Astrocyte of the hippocampus (primary cell): ENCODE measurements at places on chromosomes 4 and X.
A peak's percentile ranks its signal among the peaks of the same experiment; 100 is the strongest.

DNA sequence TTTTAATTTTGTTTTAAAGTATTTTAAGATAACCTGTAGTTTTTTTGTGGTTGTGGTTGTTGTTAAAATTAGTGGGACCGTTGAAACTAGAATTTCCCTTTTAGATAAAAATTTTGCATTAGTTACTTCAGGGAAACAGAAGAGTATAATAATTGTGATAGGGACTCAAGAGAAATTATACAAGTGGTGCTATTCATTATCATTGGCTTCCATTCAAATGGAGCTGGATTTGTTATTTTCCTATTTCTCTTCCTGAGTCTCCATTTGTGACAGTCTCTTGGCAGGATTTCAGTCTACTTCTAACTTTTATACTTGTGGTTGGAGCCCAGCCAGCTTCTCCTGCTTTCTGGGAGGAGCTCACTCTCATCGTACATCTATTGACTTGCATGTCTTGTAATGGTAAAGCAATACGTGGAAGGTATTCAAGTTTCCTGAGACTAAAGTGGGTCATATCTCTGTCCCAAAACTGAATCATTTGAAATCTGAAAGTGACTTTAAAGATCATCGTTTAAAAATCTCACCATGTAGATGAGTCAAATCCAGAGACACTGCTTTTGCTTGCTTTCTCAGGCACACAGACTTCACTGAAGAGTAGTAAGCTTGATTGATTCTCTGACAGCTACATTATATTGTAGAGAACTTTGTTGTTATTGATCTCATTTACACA lies 155.8 kb downstream of the RPA4 start:
- DNase-seq, result peak; percentile 66

GRCh38 chrX:1464041-1464970 lies 11.6 kb upstream of the ASMTL start:
- DNase-seq, result no peak

DNA sequence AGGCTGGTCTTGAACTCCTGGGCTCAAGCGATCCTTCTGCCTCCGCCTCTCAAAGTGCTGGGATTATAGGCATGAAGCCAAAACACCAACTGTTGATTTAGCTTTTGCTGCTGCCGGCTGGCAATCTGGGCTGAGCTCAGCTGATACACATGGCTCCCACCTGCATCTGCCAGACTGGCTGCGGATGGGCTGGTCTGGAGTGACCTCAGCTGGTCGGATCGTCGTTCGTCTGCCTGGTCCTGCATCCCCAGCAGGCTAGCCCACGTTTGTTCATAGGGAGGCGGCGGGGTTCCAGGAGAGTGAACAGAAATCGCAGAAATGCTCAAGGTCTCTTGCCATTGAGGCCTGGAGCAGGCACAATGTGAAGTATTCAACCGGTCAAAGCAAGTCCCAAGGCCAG lies 74.4 kb upstream of the DDX3X start:
- DNase-seq, result no peak

DNA sequence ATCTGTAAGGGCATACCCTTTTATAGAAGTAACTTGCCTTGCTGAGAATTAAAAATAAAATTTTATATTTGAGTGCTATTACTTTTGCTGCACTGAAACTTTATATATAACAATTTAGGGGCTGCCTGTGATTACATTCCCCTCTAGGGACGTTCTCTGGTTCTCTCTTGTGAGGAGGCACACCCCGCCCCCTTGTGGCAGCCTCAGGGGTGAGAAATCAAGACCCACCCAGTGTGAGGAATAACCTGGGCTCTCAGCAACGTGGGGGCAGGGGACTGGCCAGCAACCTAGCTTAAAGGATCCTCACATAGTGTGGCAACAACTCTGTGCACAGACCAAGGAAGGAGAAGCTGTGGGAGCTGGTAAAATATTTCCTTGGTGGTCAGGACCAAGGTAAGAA lies 43.7 kb downstream of the MAGEA9 start:
- peak; percentile 36 for DNase-seq

- peak; percentile 40 for DNase-seq
These were observed 10.1 kb downstream of the AIFM1 start for GRCh38 chrX:130155564-130155963.

DNA sequence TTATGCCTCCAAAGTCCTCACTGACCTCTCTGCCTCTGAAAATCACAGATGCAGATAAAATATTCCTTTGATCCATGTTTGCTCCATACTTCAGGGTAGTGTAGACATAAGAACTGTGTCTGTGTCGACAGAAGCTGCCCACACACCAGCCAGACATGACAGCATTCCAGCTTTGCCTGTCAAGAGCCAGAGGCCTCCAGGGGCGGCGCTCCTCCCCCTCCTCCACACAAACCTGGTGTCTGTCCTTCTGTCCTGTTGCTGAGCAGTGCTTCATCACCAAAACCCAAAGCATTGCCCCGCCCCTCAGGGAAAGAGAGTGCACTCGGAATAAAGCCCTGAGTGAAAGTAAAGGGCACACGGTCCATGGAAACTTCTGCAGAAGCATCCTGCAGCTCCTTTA lies 379.4 kb downstream of the FBXW7 start:
- no peak for DNase-seq

DNA sequence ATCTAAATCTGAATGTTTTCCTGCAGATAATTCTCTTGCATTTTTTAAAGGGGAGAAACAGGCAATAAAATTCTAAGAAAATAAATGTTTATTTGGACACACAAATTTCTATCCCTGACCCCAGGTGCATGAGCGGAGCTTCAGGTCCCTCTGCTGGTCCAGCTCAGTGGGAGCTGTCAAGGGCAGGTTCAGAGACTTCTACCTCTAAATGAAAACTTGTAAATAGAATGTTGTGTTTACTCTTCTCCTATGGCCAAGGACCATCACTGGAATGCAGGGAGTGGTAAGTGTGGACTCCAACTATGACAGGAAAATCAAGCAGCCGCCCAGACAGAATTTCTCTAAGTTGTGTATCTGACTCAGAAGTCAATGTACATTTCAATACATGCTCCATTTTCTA lies 148.6 kb upstream of the TTC29 start:
- no peak for DNase-seq

DNA sequence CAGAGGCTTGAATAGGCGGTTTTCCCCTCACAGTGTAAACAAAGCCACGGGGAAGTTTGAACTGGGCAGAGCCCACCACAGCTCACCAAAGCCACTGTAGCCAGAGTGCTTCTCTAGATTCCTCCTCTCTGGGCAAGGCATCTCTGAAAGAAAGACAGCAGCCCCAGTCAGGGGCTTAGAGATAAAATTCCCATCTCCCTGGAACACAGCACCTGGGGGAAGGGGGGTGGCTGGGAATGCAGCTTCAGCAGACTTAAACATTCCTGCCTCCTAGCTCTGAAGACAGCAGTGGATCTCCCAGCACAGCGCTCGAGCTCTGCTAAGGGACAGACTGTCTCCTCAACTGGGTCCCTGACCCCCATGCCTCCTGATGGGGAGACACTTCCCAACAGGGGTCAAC lies 44.0 kb upstream of the USP38 start:
- DNase-seq, result no peak

GRCh38 chr4:98851806-98852205 lies 77.1 kb downstream of the EIF4E start:
- no peak for DNase-seq

- no peak for DNase-seq
These were observed 51.7 kb downstream of the SHROOM3 start for GRCh38 chr4:76486588-76487276.

DNA sequence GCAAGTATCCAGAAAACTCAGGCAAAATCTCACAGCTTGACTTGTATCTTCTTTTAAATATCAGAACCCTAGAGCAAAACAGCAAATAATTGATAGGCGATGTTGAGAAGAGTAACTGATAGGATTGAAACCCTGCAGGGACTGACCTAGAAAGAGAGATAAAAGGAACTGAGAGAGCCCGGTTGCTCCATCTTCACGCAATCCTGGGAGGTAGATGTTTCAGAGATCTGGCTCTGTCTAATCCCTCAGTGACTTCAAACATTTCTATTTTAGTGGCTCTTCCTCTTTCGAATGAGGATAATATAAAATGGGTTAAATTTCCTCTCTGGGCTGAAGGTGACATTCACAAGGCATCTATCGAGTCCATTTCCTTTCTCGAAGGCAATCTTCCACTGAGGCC lies 39.3 kb upstream of the RPL34 start:
- no peak for DNase-seq
